Left kidney (tissue), 8 donors: ENCODE measurements at places on chromosomes 5 and 9. TPM values are rescaled to one million over a fixed set of nuclear protein-coding genes. Genes with fewer than 3 reads are reported as not detected.

Gene GARIN3
- not detected for polyA plus RNA-seq

Gene LHX3
- not detected for polyA plus RNA-seq

Gene GAS1
- polyA plus RNA-seq, result 55.3 TPM

Gene CRHBP
- polyA plus RNA-seq, result 24.2 TPM

Gene SLC46A2
- polyA plus RNA-seq, result 0.12 TPM

Gene SNX24
- polyA plus RNA-seq, result 30.0 TPM

Gene PCDHA10
- 0.62 TPM for polyA plus RNA-seq

Gene SEMA6A
- polyA plus RNA-seq, result 72.5 TPM

Gene CNTLN
- 14.4 TPM for polyA plus RNA-seq

Gene UGCG
- polyA plus RNA-seq, result 84.3 TPM

Gene IRX4
- 0.48 TPM for polyA plus RNA-seq

Gene CNTNAP3B
- 17.5 TPM for polyA plus RNA-seq

Gene ARSI
- 2.6 TPM for polyA plus RNA-seq

Gene TAS2R1
- 0.42 TPM for polyA plus RNA-seq

Gene IFNE
- 0.15 TPM for polyA plus RNA-seq

GRCh38 chr9:93644397-93645088, 68.2 kb downstream of the PHF2 start:
- no peak for DNase-seq

- no peak for DNase-seq
Observed at GRCh38 chr9:112831281-112831851, 59.3 kb downstream of the SLC46A2 start.

DNA sequence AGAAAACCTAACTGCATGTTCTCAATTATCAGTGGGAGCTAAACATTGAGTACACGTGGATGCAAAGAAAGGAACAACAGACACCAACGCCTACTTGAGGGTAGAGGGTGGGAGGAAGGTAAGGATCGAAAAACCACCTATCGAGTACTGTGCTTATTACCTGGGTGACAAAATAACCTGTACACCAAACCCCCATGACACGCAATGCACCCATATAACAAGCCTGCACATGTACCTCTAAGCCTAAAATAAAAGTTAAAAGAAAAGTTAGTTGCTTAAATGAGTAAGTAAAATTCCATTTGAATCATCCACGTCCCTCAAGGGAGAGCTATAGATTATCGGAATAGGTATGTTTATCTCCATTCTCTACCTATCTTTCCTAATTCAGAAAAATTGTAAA, 210.2 kb upstream of the ADCY2 start:
- DNase-seq, result no peak

GRCh38 chr5:84384604-84385575, at the start of gene EDIL3:
Gene EDIL3, minus strand, starts transcription at chr5:84384880. Its CDS starts 506 bp downstream, at chr5:84384374.
- DNase-seq, result peak; percentile 25

GRCh38 chr9:104980039-104980654, 52.2 kb upstream of the ABCA1 start:
- DNase-seq, result no peak

DNA sequence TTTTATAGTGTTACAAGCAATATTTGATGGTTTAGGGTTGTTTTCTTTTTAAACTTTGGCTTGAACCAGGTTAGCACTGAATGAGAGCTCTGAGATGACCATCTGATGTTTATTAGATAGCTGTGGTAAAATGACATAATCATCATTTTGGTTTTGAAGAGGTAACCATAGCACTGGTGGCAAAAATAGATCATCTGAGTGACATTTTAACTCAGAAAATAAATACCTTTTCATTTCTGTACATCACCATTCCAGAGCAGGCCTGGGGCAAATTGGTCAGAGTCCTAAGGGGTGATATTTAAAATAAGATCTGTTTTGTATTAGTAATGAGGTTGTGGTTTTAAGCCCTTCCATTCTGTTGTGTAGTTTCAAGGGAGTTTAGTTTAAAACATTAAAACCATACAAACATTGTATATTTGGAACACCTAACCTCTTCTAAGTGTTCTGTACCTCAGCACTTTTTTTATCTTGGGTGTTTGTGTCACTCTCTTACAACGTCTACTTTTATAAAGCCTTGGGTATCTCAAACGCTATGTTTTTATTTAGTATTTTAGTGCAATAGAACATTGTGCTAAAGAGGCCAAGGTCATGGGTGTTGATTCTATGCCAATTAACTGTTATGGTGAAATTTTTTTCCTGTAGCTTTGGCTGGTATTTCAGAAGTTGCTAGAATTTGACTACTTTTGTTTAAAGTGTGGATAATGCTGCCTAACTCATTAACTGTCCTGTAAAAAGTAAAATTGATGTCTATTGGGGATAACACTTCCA, 166.1 kb downstream of the CD180 start:
- no peak for DNase-seq

GRCh38 chr5:139204196-139204595, 6.0 kb upstream of the SIL1 start:
- DNase-seq, result no peak

DNA sequence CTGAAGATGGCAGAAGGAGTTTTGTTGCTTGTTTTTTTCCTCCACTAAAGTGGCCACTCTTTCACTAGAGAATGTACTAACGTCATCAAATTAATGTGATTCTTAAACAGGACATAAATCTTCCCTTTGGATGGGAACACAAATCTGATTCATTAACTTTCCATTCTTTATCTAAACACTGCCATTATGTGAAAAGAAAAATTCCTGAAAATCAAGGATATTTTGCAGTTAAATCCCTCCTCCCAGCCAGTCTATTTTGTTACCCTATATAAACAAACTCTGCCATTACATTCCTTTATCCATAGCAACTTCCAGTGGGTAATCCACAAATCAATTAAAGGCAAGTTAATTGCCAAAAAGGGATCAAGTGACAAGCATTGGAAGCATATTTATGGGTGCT, 546.5 kb downstream of the PDE4D start:
- no peak for DNase-seq

DNA sequence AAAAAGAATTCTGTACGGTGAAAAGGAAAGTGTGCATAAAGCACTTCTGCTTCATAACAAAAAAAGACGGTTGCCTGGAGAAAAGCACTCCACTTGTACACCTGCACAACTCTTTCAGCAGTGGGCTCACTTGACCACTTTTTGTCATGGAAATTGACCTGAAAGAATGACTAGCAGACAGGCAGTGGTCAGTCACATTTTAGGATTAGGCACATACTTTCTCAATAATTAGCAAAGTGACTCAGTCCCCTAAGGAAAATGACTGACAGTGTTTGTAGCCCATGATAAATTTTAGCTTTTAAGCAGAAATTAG, 169.3 kb downstream of the FANCC start:
- no peak for DNase-seq

DNA sequence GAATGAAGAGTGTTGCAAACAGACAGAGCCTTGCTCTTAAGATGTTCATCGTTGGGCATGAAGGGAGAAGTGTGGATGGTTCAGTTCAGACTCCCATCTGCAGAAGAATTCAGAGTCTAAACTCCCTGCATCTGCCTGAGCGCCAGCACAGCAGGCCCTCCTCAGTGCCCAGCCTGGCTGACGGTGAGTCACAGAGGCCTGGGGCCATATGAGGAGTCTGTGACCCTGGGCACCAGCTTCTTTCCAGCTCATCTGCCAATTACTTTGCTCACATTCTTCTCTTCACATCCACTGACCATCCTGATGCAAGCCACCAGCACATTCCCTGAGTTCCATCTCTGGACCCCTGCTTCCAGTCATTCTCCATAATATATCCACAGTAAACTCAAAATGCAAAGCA, 401.1 kb upstream of the TRPC7 start:
- DNase-seq, result no peak

DNA sequence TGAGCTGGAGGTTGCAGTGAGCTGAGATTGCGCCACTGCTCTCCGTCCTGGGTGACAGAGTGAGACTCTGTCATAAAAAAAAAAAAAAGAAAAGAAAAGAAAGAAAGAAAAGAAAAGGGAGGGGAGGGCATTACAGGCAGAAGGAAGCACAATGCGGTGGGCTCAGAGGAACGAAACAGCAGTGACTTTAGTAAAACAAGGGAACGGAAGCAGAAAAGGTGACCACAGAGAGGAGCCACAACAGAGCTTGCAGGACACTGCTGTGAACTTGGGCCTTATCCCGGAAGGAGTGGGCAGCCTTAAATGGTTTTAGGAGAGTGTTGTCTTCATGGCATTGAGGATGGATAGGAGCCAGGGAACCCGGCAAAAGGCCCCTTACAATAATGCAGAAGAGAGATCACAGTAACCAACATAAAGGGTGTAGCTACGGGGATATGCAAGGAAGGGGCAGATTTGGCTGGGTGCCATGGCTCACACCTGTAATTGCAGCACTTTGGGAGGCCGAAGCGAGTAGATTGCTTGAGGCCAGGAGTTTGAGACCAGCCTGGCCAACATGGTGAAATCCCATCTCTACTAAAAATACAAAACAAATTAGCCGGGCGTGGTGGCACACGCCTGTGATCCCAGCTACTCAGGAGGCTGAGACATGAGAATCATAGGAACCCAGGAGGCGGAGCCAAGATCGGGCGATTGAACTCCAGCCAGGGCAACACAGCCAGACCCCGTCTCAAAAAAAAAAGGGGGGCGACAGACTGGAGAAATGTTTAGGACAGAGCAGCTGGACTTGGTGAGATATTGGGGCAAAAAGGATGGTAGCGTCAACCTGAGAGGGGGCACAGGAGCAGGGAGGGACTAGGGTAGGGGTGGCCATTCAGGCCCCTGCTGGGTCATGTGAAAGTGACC, 83.9 kb upstream of the ZBTB43 start:
- no peak for DNase-seq

GRCh38 chr9:93098236-93098946, 2.4 kb downstream of the CARD19 start:
- no peak for DNase-seq

GRCh38 chr5:68407311-68408239, 192.0 kb downstream of the PIK3R1 start:
- DNase-seq, result no peak

GRCh38 chr5:168568738-168569137, 10.4 kb downstream of the PANK3 start:
- DNase-seq, result no peak

- DNase-seq, result no peak
Observed at GRCh38 chr5:34022121-34022705, 14.4 kb upstream of the AMACR start.

DNA sequence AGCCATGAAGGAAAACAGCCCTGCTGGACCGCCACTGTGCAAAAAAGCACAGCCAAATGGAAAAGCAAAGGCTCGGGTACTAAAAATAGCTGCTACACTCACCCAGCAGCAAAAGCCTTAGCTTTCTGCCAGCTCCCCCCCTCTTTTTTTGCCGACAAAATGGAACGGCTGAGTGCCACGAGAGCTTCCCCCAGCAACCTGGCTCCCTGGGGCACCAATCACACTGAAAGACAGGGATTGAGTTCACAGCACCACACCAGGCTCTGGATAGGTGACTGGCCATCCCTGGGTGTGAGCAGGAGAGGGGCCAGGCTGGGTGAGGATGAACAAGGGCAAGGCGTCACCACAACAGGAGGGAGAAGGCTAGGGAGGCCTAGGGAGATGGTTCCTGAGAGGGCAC, 66.7 kb downstream of the SIL1 start:
- no peak for DNase-seq

DNA sequence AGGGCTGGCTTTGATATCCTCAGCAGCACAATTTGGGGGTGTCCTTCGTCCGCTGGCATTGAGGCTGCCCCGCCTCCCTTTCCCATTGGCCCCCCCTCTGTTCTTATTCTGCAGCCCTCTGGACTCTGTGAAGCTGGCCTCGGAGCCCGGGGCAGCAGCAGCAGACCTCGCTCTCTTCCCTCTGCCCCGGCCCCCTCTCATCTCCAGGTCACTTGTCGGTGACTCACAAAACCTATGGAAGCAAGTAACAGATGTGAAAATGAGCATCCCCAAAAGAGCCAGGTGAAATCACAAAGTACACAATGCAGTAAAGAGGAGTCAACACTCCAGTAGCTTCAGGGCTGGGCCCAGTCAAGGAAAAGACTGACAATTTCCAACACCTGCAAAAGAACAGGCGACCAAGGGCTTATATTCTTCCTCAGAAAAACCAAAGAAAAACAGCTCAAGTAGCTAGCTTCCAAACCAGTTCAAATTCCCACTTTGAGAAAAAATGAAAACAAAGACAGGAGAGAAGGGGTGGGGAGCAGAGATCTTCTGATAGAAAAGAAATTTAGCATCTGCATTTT, 97.5 kb downstream of the ZNF608 start:
- DNase-seq, result no peak

DNA sequence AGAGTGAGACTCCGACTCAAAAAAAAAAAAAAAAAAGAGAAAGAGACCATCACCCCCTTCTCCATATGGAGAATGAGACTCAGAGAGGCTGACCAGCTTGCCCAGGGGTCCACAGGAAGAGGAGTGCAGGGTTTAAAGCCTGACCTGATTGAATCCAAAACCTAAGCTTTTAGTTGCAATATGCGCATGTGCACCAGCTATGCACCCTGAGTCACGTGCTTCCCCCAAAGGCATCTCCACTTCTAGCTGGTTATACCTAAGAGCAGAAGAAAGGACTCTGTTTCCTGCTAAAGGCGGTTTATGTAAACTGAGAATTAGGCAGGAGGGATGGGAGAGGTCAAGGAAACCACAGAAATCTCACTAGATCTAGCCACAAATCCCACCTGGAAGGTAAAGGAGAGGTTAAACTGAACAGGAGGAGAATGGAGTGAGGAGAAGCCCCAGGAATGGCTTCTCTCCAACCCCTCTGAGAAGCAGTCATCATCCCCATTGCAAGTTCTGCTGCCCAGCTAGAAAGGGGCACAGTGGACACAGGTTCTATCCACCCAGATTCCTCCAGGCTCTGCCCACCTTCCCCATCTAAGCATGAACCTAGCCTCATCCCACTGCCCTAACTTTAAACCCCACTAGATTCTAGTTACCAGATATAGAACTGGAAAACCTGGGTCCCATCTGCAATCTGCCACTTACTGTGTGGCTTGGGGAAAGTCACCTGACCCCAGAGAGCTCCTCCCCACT, 171.3 kb downstream of the ACTL7B start:
- DNase-seq, result no peak

DNA sequence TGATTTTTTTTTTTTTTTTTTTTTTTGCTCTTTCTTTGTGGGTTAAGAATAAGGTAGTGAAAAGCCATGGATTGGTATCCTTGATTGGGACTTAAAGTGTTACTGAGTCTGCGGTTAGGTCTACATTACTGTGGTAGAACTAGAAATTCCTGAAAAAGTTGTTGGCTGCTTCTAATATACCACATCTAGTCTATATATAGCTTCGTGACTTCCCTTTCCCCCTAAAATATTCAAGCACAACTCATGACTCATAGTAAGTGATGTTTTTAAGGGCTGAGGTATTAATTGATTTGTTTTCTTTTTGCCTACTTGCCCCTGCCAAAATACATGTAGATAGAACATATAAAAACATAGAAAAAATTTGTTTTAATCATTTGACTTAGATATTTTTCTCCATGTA, 247.6 kb downstream of the TMEM232 start:
- DNase-seq, result no peak

GRCh38 chr5:135671052-135671705, 92.4 kb upstream of the CXCL14 start:
- DNase-seq, result no peak
